ENCODE measurements at places on chromosomes 11 and 22.

- DNase-seq = no peak
Observed at GRCh38 chr22:19498154-19498865, 18.6 kb downstream of the CDC45 start.

DNA sequence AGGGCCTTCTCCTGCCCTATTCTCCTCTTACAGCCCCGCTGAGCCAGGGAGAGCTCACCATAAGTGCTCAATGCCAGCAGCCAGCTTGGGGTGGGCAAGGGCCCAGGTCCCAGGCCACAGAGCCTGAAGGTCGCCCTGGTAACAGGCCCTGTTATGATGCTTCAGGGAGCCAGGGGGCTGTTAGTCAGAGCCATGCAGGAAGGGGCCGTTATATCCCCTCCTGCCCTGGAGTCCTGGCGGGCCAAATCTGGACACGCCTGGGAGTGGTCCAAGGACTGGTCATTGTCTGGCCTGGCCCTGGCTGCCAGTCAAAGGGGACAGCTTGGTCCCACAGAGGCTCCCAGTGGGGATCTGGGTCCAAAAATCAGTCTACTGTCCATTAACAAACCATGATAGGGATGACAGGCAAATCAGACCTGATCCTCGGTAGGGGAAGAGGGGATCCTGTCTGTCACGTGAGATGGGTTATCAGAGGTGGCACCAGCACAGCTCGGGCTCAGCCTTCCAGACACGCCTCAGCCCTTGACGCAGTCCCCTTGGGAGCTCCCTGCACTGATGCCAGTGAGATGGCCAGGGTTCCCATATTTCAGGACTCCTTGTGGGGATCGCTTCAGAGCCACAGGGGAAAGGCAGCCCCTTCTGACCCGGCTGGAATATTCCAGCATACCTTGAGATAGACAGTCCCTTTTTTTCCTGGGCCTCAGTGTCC is 55.9 kb downstream of the LRRC32 start:
- no peak for DNase-seq

GRCh38 chr11:18366286-18366685 is 28.1 kb upstream of the LDHA start:
- no peak for DNase-seq

- no peak for DNase-seq
Observed at GRCh38 chr22:44291674-44292360, 20.9 kb downstream of the SHISAL1 start.

DNA sequence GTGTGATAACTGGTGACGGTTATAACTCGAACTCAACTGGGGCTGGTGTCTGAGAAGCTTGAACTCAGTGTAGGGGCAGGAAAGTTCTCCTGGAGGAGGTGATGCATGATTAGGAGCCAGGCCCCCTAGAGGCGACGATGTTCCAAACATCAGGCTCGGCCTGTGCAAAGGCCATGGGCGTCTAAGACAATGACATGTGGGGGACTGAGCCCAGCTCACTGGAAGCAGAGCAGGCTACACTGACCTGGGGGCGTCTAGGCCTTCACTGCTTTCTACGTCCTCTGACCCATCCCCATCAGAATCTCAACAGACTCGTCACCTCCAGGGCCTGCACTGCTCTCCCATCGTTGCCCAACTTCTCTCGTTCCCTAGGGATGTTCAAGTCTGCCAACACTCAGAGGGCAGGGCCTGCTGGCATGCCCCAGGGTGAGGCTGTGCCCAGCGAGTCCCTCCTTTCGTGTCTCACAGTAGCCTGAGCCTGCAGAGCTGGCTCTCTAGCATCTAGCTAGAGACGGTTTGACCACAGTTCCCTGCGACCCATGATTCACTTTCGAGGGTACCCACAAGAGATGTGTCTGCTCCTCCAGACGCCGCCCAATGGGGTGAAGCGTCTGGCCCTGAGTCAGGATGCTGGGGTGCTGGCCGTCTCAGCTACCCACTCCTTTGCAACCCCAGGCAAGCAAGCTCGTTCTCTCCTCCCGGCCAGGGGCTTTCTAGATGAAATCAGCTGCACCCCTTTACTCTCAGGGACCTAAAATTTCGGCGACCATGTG is 1.1 kb upstream of the ATG16L2 start:
- peak; percentile 84 for DNase-seq

DNA sequence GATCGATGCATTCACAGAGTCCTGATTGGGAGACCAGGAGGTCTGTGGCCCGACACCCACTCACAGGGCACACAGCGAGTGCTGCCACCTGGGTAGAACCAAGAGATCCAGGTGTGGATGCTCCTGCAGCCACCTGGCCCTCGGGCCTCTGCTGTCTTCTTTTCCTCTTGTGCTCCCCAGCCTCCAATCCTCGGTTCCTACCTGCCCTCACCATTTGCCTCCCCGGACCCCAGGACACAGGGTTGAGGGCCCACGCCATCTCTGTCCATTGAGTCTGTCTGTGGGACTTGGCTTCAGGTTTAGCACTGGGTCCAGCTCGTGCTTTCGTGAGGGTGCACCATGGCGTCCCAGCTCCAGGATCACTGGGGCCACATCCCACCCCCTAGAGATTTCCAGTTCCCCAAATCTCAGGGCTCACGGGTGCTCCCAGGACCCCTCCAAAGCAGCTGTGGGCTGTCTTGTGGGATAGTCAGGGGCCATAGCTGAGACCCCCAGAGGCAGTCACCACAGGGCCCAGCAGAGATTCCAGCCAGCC is 591.1 kb downstream of the BRD1 start:
- no peak for DNase-seq

- no peak for DNase-seq
Observed at GRCh38 chr22:20009582-20010306, 6.9 kb downstream of the ARVCF start.

DNA sequence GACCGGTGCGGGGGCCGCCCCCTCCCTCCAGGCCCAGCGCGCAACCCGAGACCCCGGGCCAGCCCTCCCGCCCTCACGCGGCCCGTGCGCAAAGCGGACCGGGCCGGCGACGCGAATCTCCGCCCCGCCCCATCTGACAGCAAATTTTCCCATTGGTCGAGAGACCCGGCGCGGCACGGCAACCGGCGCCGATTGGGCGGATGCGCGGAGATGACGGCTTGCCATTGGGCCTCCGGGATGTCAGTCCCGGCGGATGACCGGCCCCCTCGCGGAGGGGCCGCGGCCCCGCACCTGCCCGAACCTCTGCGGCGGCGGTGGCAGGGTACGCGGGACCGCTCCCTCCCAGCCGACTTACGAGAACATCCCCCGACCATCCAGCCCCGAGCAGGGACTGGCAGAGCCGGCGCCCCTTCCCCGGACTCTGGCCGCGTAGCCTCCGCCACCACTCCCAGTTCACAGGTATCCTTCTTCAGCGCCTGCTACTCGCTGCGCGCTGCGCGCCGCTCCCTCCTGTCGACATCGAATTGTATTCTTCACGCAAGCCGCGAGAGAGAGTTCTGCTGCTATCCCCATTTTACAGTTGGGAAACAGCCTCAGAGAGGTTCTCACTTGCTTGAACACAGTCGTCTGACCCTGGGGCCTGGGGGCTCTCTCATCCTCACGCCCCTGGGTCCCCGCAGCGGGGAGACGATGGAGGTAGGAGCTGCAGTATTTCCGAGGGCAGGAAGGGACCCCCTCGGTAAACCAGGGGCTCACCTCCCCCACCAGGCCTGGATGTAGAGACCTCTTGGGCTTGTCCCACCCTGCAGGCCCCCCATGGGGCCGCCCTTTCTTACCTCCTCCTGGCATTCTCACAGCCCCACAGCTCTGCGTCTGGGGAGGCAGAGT is at the start of gene ARVCF:
Gene ARVCF, minus strand, starts transcription at position 90 of the 888 bp plus-strand sequence. CDS start 26,029 bp downstream, outside the sequence.
- peak; percentile 87 for DNase-seq

GRCh38 chr11:74153224-74153623 is 17.6 kb downstream of the C2CD3 start:
- no peak for DNase-seq

DNA sequence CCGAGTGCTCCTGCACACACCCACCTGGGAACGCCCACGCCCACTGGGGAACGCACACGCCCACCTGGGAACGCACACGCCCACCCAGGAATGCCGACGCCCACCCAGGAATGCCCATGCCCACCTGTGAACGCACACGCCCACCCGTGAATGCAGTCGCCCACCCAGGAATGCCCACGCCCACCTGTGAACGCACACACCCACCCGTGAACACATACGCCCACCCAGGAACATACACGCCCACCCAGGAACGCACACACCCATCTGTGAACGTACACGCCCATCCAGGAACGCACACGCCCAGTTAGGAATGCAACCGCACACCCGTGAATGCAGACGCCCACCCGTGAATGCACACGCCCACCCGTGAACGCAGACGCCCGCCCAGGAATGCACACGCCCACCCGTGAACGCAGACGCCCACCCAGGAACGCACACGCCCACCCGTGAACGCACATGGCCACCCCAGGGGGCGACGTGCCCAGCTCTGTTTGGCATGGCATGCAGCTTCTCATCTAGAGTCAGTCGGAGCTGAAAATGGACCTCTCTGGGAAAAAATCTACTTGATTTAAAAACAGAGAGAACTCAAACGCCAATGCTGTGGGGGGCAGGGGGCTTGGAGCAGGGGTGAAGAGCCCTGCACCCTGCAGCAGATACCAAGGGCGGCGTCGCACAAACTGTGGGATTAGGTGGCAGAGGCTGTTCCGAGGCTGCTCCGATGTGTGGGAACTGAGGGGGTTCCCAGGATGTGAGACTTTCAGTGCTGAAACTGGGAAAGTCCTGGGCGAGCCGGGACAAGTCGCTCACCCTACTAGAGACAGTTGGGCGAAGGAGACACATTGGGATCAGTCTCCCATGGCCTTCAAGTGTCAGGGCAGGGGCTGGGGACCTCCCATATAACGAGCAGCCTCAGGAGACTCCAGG is 83.3 kb downstream of the MYEOV start:
- no peak for DNase-seq

GRCh38 chr11:119806064-119806915 is 77.3 kb upstream of the NECTIN1 start:
- DNase-seq = no peak

DNA sequence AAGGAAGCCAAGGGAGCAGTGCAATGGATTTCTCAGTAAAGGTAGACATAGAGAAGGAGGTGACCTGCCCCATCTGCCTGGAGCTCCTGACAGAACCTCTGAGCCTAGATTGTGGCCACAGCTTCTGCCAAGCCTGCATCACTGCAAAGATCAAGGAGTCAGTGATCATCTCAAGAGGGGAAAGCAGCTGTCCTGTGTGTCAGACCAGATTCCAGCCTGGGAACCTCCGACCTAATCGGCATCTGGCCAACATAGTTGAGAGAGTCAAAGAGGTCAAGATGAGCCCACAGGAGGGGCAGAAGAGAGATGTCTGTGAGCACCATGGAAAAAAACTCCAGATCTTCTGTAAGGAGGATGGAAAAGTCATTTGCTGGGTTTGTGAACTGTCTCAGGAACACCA is 6.6 kb downstream of the TRIM22 start:
- no peak for DNase-seq

- no peak for DNase-seq
Observed at GRCh38 chr11:71222318-71223080, 29.9 kb downstream of the SHANK2 start.

DNA sequence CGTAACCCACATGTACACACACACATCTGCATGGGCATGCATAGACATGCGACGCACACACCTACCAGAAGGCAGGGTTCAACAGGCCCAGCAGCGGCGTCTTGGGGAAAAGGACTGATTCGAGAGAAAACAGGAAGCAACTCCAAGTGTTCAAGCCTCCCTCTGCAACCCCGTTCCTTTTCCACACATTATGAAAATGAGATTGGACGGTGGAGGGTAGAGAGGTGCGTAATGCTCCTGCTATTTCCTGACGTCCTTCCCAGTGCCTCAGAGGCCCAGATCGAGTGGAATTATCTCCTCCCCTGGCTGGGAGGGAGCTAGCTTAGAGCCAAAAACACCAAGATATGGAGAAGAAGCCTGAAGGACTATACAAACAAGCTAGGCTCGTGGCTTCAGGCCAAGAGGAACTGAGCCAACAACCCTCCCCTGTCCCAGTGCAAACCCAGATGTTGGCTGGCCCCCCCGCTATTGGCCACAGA is 289.2 kb downstream of the MN1 start:
- no peak for DNase-seq

DNA sequence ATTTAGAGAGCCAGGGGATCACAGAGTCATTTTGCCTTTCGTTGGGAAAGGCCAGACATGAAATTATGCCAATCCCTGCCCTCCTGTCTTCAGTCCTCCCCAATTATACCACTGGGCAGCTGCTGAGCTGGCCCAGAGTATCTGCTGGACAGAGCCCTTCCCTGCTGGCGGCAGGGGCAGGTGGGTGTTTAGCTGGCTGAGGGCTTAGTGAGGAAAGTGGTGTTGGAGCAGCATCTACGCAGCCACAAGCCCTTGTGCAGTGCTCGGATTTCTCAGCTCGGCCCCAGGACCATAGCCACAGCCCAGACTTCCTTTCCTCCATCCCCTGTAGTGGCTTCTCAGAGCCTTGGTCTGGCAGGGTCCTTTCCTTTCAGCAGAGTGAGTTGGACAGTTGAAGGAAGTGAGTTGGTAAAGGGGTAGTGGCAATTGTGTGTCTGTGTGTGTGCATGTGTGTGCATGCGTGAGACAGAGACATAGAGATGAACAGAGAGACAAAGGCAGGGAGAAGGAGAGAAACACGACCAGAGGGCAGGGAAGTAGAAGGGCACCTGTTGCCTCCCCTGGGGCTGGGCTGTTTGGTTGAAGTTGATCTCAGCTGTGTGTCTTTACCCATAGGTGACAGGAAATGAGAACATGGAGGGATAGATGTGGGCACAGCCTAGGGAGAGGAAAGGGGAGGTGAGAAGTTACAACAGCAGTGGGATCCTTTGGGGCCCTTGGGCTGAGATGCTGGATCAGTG is 66.2 kb downstream of the GRIK4 start:
- DNase-seq = no peak

GRCh38 chr11:114679505-114679904 is 1.2 kb downstream of the NXPE2 start:
- DNase-seq = no peak

DNA sequence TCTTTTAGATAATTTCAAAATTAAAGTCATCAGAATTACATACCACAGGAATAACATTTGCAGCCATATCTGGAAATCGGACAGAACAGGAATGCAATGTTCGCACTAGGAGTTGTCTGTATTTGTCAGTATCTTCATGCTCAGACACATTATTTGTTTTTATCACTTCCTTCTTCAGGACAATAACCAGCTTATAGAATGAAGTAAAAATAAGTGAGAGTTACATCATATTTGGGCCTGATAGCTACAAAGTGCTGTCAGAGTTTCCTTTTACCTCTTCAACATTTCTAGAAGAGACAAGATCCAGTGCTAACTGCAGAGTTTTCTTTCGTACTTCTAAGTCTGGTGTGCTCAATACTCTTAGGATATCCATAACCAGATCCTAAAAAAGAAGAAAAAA is 18.9 kb downstream of the COPB1 start:
- DNase-seq = no peak

GRCh38 chr11:113789675-113790320 is 10.2 kb downstream of the CLDN25 start:
- no peak for DNase-seq
